Uterus (tissue), 4 donors: ENCODE measurements at places on chromosomes 4 and X.
A peak's percentile ranks its signal among the peaks of the same experiment; 100 is the strongest.

- no peak for DNase-seq
These were observed 81.2 kb downstream of the DCK start for GRCh38 chr4:71074452-71075299.

DNA sequence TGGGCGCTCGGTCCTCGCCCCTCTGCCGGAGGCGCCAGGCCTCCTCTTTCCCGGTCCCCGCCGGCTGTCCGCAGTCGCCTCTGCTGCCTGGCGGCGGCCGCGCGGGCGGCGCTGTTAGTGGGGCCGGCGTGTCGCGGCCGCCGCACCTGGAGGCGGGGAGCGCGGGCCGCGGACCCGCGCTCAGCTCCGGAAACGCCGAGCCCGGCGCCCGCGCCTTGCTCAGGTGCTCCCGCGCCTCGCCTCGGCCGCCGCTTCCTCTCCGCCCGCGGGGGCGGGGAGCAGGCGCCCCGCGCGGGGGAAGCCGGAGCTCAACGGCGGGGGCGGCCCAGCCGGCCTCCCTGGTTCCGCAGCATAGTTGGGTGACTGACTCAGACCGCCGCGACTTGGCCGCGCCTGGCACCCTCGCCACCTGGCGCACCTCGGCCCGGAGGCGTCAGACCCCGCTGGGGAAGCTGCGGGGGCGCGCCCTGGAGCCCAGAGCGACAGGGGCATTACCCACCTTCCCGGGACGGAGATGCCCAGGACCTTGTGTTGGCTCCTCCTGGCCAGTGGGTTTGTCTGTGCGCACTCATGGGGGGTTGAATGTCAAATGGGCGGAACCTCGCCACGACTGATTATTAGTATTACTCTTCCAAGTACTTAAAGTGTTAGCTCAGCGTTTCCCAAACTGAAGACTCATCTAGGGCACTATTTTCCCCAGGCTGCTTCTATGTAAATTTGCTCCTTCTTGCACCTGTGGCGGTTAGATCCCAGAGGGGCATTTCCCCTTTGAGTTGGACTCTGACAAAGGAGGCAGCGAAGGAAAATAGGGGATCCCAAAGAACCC lies at the start of gene ARAP2:
Gene ARAP2 (minus strand): TSS at position 258 of the 826 bp plus-strand sequence. CDS start 15,028 bp downstream, outside the sequence.
- peak; percentile 56 for DNase-seq

GRCh38 chr4:126268106-126268505 lies 953.4 kb downstream of the FAT4 start:
- no peak for DNase-seq

GRCh38 chr4:168928346-168928745 lies 81.7 kb downstream of the CBR4 start:
- no peak for DNase-seq
